K562 (cell line): ENCODE measurements at places on chromosomes 5 and 9.

DNA sequence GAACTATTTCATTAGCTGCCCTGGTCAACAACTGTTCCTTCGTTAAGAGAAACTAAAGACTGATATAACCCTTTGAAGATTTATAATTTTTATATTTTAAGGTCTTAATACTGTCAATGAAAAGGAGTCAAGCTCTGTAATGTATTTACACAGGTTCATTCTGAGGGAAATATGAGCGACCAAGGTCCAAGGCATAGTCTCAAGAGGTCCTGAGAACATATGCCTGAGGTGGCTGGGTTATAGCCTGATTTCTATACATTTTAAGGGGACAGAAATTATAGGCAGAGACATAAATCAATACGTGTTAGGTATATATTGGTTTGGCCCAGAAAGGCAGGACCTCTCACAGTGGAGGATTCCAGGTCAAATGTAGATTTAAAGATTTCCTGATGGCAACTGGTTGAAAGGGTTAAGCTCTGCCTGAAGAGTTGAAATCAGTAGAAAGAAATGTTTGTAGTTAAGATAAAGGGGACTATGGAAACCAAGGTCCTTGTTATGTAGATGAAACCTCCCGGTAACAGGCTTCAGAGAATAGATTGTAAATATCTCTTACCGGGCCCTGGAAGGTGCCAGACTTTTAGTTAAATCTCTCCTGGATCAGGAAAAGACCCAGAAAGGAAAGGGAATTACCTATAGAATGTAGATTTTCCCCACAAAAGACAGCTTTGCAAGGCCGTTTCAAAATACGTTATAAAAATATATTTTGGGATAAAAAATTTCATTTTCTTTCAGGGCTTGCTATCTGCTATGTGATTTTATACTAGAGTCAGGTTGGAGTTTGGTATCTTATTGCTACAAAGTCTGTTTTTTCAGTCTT is 107.3 kb upstream of the PRLR start:
- DNase-seq = no peak

GRCh38 chr5:37619353-37619752 is 220.5 kb downstream of the GDNF start:
- no peak for DNase-seq

- peak; percentile 48 for DNase-seq
These were observed at the start of gene PCDHB3 for GRCh38 chr5:141100243-141100805. Gene PCDHB3, plus strand, starts transcription at chr5:141100473. Its CDS starts 177 bp downstream, at chr5:141100650.

DNA sequence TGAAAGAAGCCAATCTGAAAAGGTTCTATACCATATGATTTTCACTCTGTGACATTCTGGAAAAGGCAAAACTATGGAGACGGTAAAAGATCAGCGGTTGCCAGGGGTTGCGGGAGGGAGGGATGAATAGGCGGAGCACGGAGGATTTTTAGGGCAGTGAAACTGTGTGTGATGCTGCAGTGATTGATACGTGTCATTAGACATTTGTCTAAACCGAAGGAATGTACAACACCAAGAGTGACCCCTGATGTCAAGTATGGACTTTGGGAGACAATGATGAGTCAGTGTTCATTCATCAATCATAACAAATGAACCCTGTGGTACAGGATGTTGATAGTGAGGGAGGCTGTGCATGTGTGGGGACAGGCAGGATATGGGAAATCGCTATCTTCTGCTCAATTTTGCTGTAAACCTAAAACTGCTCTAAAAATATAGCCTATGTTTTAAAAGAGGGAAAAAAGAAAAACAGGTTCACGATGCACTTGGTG is 34.4 kb downstream of the ERGIC1 start:
- peak; percentile 50 for DNase-seq

DNA sequence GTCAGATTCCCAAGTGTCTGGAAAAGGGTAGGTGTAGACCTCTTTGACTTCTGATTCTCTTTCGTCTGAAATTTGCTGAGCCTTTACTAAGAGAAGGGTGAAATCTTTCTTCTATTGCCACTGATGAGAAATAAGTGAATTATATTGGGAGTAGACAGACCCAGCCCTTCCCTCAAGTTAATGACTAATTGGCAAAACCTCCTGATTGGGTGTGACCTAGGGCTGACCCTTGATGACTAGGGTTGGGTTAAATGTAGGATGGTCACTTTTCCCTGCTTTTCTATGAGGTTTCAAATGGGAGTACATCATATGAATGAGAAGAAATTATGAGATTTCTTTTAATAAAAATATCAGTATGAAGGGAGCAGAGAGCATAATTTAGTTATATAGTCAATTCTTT is 73.4 kb upstream of the C5orf46 start:
- no peak for DNase-seq

DNA sequence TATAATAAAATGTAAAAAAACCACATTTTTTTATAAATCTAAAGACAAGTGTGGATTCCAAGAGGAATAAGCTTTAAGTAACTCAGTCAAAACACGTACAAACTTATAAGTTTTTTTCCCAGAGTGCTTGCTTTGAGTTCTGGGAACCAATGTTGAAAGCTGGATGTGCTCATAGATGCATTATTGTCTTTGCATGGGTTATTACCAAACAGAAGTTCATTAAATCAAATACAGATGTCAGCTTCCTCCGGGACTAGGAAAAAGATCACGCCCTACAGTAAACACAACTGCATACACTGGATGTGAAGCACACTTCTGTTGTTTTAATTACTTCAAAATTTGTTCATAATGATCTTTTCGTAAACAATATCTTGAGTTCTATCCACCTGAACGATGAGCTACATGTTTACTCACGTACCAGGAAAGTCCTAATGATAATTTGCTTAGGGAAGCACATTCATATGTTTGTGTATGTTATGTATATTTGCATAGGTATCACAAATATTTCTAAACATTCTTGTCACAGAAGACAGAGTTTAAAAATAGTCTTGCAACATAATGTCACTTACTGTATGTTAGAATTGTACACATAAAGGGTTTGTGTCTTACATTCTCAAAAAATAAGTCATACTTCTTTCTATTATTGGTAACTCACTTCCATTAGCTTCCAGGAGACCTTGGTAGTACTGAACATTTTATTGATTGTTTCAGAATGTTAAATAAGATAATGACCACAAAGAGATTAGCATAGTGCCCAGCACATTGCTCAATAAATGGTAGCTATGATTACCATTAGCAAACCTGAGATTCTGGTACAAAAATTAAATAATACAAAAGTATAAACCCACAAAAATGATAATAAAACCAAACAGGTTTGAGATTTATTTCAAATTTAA is 427.4 kb downstream of the CETN3 start:
- DNase-seq = no peak

DNA sequence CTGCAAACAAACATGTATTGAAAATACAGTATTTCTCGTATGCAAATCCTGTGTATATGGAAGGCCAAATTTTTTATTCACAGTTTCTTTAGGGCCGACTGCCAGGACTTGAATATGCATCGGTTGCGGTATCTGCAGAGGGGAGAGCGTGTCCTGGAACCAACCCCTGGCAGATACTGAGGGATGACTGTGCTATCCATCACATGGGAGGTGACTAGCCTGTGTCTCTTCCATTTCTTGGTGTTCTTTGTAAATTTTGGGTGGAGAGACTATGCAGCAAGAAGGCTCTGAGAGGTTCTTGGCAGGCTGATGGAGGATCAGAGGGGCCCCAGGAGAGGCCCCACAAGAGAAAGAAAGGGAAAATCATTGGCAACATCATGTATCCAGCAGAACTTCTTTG is 384.3 kb downstream of the YTHDC2 start:
- no peak for DNase-seq

DNA sequence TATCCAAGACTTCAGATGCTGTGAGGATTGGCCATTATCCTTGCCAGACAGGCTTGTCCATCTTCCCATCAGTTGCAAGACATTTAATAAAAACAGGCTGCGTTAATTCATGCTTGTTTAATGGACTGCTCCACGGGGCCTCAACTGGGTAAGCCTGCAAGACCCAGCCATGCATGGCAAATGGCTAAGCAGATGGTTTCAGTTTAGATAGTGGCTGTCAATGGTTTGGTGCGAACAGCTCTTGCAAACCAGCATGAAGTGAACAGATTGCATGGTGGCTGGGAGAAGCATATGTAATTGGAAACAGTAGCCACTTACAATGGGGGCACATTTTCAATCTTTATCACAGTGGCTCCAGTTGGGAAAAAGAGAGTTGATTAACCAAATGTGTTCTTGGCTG is 628.2 kb upstream of the KLF4 start:
- no peak for DNase-seq

DNA sequence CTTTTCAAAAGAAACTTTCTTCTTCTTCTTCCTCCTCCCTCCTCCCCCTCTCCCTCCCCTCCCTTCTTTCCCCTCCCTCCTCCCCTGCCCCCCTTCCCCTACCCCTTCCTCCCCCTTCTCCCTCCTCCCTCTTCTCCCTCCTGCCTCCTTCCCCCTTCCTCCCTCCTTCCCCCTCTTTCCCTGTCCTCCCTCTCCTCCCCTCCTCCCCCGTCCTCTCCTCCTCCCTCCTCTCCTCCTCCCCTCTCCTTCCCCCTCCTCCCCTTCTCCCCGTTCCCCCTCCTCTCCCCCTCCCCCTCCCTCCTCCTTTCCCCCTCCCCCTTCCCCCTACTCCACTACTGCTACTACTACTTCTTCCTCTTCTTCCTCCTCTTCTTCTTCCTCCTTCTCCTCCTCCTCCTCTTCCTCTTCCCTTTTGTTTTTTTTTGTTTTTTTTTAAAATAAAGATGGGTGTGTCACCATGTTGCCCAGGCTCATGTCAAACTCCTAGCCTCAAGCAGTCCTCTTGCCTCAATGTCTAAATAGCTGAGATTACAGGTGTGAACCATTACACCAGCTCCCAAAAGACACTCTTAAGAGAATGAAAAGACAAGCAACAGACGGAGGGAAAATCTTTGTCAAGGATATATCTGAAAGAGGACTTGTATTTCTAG is 87.5 kb downstream of the SCAMP1 start:
- DNase-seq = no peak
